Cardiac muscle cell (in vitro differentiated cells and primary cell): ENCODE measurements at places on chromosomes 2 and 18. TPM values are rescaled to one million over a fixed set of nuclear protein-coding genes. Genes with fewer than 3 reads are reported as not detected.

SPHKAP gene
- total RNA-seq: 74.7 and 146 TPM in 2 replicates

- no peak for DNase-seq
Observed at GRCh38 chr2:180516232-180516631, 464.2 kb upstream of the UBE2E3 start.

- peak; percentile 5 for DNase-seq
Observed at GRCh38 chr2:158297606-158298005, 158.9 kb downstream of the CCDC148 start.

GRCh38 chr2:168751104-168751740 lies 51.2 kb upstream of the NOSTRIN start:
- no peak for DNase-seq

CD8B2 gene
- total RNA-seq: not detected in 2 replicates

- DNase-seq: no peak
Observed at GRCh38 chr2:238808761-238809160, 39.1 kb upstream of the TWIST2 start.

DNA sequence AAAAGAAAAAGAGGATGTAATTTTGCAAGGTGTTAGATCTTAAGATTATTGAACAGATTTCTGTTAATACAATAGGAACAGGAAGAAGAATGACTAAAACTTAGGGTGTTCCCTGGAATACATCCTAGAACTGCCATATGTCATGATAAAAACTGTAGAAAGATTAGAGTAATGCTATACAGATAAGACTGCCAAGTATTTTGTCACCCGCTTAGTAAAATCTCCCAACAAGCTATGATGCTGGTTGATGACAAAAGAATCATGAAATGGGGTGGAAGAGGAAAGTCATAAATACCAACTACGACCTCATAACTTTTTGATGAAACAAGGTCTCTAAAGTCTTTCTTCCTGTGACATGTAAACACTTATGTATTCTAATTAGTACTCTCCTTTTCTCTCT lies 163.6 kb upstream of the COL3A1 start:
- DNase-seq: peak; percentile 72

ALLC gene
- not detected in 2 replicates for total RNA-seq

GRCh38 chr2:194294156-194294555 lies 1362.9 kb upstream of the SLC39A10 start:
- DNase-seq: no peak

VRK2 gene
- total RNA-seq: 11.8 and 13.4 TPM in 2 replicates

DNA sequence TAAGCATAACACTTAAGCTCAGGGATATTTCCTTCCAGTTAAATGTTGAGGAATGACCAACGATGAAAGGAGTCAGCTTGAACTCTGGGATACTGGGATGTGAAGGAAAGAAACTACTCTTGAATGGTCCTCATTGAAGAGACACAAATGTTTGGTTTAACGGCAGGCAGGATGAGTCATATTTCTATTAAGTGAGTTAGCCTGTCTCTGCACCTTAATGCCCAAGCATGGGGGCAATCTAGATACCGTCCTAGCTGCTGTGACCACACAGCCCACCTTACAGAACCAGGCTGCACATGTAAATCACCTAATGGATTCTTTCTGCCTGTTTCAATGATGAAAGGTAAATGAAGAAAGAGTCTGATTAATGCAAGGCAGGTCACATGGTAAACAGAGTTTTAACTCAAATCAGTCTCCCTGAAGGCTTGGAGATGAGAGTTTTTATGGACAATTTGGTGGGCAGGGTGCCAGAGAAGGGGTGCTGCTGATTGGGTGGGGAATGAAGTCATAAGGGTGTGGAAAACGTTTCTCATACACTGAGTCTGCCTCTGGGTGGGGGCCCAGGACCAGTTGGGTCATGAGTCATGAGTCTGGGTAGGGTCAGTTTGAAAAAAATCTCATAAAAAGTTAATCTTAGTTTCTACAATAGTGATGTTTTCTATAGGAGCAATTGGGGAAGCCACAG lies 144.6 kb upstream of the MMADHC start:
- DNase-seq: no peak

GALNT5 gene
- 2.0 and 2.4 TPM in 2 replicates for total RNA-seq
